DMS 273 treated with DMSO at 0.1 percent for 48 hours (cell line): ENCODE measurements at places on chromosomes 3 and 15.

- DNase-seq: no peak
These were observed 66.9 kb downstream of the CMTM8 start for GRCh38 chr3:32305361-32305876.

GRCh38 chr3:195597229-195597628, 13.5 kb upstream of the APOD start:
- no peak for DNase-seq

DNA sequence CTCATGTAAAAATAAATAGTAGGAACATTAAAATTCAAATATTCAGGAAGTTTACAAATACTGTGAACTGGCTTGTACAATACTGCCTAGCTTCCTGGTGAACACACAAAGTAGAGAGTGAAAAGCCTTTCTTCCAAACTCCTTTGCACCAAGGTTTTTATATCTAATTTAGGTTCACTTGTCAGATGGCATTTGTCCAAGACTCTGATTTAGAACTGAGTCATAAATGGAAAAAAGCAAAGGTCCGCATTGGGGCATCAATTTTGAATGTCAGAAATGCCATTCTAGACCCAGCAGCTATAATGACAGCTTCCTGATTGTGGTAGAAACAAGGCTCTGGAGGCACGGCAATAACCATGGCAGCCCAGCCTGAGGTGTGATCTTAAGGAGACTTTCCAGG, 160.7 kb downstream of the PDE8A start:
- DNase-seq: no peak

DNA sequence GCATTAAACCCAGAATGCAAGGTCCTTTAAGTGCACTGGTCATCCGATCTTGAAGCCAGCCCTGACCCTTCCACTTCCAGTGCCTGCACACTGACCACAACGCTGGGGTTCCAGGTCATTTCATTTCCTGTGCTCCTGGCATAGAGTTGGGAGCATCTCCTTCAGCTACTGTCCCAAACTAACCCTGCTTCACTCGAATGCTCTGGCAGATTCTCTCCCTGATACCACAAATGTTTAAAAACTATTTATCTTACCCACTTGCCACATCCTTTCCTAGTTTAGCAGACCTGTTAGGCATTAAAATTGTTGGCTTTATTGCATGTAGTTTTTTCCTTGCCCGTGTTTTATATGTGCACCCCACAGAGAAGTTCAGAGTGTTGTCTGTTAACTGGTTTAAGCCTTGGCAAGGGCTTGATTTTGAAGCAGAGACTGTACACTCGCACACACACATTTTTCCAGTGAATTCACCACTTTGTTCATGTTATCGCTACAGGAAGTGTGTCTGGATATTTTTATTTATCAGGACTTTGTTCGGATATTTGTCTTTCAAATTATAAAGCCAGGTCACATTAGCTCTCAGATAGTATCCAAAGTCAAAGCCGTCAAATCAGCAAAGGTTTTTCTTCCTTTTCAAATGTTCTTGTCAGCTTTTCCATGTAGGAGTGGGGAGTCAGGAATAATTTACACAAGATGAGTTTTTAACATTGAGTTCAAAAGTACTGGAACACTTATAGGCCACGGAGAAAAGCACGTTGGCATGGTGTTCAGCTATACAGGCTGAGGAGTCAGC, 77.3 kb downstream of the ABI3BP start:
- no peak for DNase-seq

GRCh38 chr3:4220065-4220464, 83.1 kb upstream of the SETMAR start:
- peak; percentile 1 for DNase-seq

- no peak for DNase-seq
These were observed 406.0 kb downstream of the ZBTB20 start for GRCh38 chr3:114741066-114741465.

DNA sequence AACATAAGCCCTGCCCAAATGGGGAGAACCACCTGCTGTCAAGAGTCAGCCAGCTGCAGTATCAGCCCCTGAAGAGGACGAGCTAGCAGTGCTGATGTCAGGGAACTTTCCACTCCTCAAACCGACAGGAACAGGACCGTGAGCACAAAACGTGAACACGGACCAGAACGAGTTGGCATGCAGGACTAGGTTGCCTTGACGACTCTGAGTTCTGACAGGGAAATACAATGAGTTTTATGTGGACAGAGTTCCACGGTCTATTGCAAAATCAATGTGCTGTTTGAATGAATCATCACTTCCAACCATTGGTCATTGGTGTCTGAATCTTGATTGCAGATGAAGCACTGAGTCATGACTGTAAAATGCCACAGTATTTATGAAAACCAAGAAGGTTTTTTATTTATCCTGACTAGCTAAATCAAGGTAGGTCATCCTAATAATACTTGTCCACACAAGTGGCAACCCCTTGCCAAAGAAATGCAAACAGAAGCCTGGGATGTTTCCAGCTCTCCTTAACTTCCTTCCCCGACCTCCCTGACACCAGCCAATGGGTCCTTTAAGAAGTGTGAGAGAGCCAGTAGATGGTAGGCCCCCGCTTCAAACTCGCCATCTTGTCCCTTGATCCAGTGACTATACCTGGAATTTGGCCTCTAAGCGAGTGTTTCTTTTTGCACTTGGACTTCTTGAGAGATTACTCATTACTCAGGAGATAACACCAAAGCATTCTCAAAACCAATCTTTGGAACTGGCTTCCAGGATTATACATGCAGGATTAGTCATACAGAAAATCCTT, 119.6 kb downstream of the ASB7 start:
- no peak for DNase-seq

DNA sequence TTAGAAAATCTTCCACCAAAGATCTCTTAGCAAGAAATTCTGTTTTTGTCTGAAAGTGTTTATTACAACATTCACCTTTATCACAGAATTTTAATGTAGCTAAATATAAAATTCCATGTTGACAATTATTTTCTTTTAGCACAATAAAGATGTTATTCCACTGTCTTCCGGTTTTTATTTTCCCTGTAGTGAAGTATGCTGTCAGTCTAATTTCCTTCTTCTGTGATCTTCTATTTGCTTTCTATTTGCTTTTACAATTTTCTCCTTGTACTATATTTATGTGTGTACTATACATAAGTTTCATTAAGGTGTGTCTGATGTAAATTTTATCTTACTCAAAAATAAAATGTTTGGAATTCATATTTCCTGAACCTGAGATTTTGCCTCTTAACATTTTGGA, 117.5 kb upstream of the PPP2R3A start:
- no peak for DNase-seq

DNA sequence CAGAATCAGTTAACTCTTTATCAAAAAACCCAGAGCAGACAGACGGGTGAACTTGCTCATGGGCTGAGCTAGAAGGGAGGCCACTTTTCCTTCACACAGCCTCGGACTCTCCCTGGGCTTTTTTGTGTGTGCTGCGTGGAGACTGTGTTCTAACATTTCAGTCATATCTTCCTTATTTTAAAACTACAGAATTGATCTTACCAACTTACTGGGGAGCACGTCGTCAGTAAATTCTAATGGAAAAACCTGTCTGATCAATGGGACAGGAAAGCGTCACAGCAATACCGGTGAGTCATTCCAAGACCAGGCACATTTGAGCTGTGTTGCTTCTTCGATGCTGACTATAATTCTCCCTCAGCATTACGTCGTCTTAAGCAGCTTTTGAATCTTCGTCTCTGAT, 145.1 kb downstream of the LPP start:
- DNase-seq: no peak

DNA sequence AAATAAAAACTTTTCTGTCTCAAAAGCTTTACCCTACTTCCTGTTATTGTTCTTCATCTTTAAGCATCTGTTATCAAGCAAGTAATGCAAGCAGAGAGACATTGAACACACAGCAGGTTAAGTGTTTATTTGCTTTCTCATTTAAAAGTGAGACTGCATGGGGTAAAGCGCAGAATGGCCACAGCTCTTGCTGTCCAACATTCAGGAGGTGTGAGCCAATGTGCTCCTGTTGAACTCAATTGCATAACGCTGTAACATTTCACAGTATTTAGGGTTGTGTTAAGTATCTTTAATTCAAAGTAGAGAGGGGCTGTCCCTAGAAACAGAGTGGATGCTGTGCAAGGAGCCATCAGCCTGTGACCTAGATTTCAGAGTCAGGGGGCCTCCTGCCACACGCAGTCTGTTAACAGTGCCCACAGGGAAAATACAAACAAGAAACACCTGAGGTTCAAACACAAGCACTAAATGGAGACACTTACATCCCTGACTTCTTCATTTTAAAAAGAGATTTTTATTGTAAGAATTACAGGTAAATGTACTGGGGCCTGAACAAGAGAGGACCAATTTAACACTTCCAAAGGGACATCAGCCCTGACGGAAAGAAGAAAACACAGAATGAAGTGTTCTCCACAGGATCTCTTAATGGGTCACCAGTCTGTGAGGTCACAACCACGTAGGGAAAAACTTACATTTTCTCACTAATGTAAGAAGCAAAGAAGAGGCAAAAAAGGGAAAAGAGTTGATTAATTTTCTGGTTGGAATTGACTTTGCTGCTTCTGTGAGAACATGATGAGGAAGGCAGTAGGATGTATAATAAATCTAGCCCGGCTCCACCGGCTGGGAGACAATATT, 815.1 kb downstream of the VGLL3 start:
- no peak for DNase-seq

DNA sequence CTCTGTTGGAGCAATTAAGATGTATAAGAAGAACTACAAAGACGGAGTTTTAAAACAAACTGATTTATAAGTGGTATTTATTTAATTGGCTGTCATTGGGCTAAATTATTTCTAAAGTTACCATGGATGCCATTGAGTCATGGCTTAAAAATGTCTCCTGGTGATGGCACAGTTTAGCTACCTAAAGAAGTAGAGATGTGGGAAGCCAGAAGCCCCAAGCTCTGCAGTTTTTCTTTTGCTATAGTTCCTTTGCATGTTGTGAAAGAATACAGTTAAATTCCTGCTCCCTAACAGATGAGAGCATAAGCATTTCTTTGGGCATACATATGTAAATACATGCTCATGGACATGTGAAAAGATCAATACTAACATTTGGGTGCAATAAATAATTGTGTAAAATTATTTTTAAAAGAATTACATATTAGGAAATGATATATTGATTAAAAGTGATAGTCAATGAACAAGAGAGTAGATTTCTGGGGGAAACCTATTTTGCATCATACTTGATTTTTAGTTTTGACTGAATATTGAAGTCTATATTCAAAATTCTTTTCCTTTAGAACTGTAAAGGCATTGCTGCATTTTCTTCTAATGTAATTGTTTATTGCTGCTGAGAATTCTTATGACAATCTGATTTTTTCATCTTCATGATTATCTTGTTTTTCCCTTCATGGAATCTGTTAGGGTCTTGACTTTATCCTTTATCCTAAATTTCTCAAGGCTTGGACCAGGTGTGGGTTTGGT, 2.1 kb downstream of the OPA1 start:
- no peak for DNase-seq

GRCh38 chr15:78047761-78048627, 29.5 kb downstream of the TBC1D2B start:
- no peak for DNase-seq

- no peak for DNase-seq
These were observed 71.8 kb downstream of the CHDH start for GRCh38 chr3:53774414-53774813.

- peak; percentile 53 for DNase-seq
These were observed 15.3 kb upstream of the IREB2 start for GRCh38 chr15:78422571-78423340.
